CD4-positive, alpha-beta T cell (primary cell): ENCODE measurements at places on chromosomes 4 and X.

DNA sequence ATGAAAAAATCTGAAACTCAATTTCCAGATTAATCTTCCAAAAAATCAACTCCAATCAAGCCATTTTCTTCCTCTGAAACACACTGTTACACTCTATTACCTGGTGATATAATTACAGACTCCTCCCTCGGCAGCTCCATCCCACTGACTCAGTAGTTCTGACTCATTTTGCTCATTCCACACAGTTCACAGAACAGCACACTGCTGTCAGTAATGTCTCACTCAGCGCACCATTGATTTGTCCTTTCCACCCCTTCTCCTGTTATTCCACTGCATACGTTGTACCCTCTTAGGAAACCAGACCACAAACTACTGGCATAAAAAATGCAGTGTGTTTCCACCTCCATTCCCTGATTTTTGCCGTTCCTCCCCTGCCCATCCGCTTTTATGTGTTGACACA lies 212.7 kb downstream of the SLIT2 start:
- no peaks in the 10 kb centered on the region for H3K27me3 ChIP-seq
- no peak overlapping the region for H3K4me3 ChIP-seq
- no peaks in the 10 kb centered on the region for H3K4me1 ChIP-seq
- DNase-seq: no peak
- no peaks in the 10 kb centered on the region for H3K36me3 ChIP-seq
- no peak overlapping the region for H3K27ac ChIP-seq

- no peak for DNase-seq
- no peaks in the 10 kb centered on the region for H3K36me3 ChIP-seq
- no peak overlapping the region for H3K27ac ChIP-seq
- H3K27me3 ChIP-seq: no peaks in the 10 kb centered on the region
- H3K4me3 ChIP-seq: no peak overlapping the region
Measured at GRCh38 chr4:39415678-39416283, 9.1 kb downstream of the KLB start.

GRCh38 chr4:91118597-91118996 lies 991.4 kb downstream of the CCSER1 start:
- H3K36me3 ChIP-seq: no peaks in the 10 kb centered on the region
- no peak overlapping the region for H3K27ac ChIP-seq
- no peaks in the 10 kb centered on the region for H3K27me3 ChIP-seq
- no peak overlapping the region for H3K4me3 ChIP-seq
- H3K4me1 ChIP-seq: no peaks in the 10 kb centered on the region
- DNase-seq: no peak

DNA sequence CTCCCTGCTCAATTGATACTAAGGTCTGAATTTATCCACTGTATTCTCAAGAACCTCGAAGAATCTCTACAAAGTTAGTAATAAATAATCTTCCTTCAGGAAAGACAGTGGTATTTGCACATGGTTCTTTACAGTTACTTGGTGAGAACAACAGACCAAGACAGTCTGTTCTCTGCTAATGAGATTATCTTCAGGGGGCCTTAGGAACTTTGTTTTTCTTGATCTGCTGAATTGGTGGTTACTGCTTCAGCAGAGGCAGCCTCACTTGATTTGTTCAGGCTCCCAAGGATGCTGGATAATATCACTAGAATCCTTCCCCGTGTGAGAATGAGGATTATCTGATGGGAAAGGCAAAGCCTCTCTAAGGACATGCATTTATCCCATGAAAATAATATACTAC lies 64.8 kb downstream of the CBR4 start:
- H3K4me1 ChIP-seq: no peaks in the 10 kb centered on the region
- no peaks in the 10 kb centered on the region for H3K36me3 ChIP-seq
- no peak overlapping the region for H3K27ac ChIP-seq
- no peak for DNase-seq
- no peaks in the 10 kb centered on the region for H3K27me3 ChIP-seq
- H3K4me3 ChIP-seq: no peak overlapping the region

DNA sequence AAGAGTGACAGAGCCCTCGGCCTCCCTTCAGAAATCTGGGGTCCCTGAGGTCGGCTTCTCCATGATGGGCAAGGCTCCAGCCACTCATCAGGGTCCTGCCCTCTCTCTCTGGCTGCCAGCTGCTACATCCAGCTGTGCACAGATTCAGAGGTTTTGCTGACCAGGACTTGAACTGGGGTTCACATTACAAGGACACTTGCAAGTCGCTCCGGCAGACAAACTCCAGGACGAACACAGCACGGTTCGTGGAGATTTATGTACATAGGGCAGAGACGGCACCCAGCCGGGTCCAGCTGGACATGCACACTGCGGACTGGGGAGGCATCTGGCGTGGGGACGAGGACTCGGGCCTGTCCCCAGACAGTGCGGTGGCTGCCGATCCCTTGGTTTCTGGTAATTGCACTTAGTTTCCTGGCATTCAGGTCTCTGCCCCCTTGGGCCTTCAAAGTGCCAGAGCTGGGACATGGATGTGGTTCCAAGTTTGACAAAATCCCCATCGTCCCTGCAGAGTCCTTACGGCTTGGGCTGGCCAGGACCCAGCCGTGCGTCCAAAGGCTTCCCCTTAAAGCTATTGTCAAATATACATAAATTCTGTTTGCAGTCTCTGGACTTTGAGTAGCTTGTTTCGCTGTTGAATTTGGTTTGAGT lies 6.2 kb upstream of the C4orf50 start:
- DNase-seq: no peak
- H3K27me3 ChIP-seq: no peaks in the 10 kb centered on the region
- no peak overlapping the region for H3K27ac ChIP-seq

DNA sequence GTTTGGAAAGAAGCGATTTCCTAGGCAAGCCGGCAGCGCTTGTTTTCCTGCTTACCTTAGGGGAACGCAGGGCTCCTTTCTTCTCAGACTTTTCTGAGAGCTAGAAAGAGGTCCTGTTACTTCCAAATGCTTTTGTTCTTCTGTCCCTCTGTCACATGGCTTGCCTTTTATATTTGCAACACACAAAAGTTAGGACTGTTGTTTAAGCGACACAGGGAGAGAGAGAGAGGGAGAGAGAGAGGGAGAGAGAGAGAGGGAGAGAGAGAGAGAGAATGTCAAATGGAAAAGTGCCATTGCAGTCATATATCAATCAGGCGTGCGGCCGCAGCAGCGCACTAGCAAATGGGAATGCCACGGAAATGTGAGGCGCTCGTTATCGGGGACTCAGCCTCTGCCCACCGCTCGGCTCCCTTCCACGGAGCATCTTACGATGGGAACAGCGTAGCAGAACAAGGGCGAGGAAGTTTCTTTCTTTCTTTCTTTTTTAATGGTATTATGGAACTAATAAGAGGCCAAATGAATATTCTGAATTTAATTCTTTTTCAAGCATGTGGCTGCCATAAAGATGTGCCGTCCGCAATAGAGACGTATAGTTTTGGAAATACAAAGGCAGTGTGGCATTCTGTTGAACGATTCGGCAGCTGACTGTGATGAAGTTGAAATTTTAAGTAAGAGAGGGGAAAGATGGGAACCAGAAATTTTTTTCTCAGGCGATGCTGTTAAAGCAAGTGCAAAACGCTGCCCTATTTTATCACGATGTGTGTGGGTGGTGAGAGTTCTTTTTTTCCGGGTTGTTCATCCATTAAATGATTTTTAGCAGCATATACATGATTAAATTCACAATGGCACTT lies at the start of gene NDP:
Gene NDP (minus strand): TSS at position 142 of the 851 bp plus-strand sequence. CDS start 14,745 bp downstream, outside the sequence.
- no peaks in the 10 kb centered on the region for H3K27me3 ChIP-seq
- H3K4me1 ChIP-seq: peaks cover 6% of the 10 kb centered on the region
- H3K4me3 ChIP-seq: peak within 1 kb of the TSS; percentile 28
- no peaks in the 10 kb centered on the region for H3K36me3 ChIP-seq
- H3K27ac ChIP-seq: no peak within 1 kb of the TSS
